Stimulated activated CD4-positive, alpha-beta T cell treated with anti-CD3 and anti-CD28 coated beads, Interleukin-12 subunit alpha, Interleukin-12 subunit beta, amount 100 ng/mL, for 48 hours (primary cell): ENCODE measurements at places on chromosomes 11 and 22.

GRCh38 chr11:112113539-112114457 is 27.1 kb downstream of the SDHD start:
- DNase-seq: no peak

GRCh38 chr11:121967131-121967704 is 148.8 kb downstream of the BLID start:
- DNase-seq: no peak

- no peak for DNase-seq
Observed at GRCh38 chr11:69058511-69059270, 10.0 kb downstream of the TPCN2 start.

DNA sequence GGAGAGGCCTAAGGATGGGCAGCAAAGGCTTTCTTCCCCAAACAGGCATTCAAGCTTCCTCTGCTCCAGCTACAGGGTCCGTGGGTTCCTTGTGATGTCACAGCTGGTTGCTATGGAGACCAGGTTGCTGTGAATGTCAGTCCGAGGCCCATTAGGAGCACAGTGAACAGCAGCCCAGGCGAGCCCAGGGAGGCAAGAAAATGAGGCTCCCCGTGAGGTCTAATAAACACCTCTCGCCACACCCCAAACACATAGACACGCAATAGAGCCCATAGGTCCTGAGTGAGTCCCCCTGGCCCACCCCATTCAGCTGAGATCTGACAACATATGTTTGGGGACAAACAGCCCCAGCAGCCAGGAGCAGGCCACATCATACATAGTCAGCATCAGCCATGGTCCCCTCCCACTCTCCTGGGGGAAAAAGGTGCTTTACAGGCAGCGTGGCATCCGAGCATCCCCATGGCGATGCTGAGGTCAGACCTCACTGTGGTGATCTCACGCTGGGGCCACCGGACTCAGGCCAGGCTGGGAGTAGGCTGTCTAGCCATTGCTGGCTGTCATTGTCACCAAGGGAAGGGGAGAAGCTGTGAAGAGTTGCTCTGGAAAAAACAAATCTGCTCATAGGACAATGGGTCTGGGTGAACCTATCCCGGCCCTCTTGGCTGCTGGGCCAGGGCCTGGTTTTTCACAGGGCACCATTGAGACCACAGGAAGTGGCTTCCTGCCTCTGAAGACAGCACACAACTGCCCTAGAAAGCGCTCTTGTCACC is 23.1 kb upstream of the TP53I11 start:
- no peak for DNase-seq

DNA sequence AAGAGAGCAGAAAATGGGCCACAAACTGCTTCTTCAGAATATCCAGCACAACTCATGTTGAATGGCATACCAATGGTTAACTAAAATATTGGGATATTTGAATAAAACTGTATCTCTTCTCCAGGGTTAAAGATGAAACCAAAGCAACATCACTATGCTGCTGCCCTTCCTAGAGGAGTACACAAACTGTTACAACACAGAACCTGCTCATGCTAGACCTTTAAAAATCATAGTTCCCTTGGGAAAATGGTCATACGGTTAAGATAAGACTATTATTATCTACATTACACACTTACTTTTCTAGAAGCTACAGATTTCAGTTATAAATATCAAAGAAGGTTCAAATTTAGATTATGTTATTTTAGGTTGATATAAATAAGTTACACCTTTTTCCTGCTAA is 78.6 kb upstream of the TP53AIP1 start:
- no peak for DNase-seq

DNA sequence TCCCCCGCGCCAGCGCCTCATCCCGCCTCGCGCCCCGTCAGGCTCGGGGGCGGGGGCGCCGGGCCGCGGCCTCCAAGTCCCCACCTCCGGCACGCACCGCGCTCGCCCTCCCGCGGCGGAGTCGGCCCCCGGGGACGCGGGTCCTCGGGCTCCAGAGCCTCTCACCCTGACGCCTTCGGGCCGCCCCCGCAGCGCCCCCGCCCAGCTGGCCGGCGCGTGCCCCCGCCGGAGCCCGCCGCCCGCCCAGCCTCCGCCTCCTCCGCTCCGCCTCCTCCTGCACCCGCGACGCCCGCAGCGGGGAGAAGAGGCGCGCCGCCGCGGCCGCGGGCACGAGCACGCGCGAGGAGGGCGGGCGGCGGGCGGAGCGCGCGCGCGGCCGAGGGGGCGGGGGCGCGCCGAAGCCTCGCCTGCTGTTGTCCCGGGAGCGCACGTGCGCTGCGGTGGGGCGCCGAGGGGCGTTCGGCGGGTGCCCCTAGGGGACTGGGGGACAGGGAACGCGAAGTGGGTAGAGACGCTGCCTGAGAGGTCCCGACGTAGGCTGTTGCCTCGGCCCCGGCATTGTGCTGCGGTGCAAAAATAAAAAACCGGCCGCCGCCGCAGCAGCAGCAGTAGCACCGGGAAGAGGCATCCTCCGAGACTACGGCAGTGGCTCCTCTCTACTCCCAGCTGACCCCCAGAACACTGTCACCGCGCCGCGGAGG is 87.4 kb upstream of the ARHGAP32 start:
- DNase-seq: peak; percentile 47

DNA sequence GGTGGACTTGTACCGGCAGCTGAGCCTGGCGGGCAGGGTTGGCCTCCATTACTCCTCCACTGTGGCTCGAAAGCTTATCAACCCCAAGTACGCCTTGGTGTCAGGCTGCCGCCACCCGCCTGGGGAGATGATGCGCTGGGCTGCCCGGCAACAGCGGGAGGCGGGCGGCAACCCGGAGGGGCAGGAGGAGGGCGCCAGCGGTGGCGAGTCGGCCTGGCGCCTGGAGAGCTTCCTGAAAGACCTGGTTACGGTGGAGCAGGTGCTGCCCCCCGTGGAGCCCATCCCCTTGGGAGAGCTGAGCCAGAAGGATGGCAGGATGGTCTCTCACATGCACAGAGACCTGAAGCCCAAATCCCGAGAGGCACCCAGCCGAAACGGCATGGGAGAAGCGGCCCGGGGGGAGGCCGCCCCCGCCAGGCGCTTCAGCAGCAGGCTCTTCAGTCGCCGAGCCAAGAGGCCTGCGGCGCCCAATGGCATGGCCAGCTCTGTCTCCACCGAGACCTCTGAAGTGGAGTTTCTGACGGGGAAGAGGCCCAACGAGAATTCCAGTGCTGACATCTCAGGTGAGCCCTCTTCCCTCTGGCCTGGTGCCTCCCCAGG is 26.7 kb downstream of the FAM83F start:
- no peak for DNase-seq

DNA sequence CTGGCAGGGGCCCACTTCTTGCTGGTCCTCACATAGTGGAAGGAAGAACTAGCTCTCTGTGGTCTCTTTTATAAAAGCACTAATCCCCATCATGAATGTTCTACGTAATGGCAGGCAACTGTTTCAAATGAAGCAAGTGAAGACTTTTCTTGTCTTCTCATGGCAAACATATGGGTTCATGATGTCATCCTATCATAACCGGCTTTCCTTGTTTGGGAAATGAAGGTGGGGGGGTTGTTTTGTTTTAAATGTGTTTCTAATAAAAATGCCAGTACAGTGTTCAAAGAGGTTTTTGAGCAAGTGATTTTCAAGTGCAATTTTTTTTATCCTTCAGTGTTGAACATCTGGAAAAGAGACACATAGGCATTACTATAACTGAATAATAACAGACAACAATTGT is 33.4 kb downstream of the REXO2 start:
- no peak for DNase-seq

DNA sequence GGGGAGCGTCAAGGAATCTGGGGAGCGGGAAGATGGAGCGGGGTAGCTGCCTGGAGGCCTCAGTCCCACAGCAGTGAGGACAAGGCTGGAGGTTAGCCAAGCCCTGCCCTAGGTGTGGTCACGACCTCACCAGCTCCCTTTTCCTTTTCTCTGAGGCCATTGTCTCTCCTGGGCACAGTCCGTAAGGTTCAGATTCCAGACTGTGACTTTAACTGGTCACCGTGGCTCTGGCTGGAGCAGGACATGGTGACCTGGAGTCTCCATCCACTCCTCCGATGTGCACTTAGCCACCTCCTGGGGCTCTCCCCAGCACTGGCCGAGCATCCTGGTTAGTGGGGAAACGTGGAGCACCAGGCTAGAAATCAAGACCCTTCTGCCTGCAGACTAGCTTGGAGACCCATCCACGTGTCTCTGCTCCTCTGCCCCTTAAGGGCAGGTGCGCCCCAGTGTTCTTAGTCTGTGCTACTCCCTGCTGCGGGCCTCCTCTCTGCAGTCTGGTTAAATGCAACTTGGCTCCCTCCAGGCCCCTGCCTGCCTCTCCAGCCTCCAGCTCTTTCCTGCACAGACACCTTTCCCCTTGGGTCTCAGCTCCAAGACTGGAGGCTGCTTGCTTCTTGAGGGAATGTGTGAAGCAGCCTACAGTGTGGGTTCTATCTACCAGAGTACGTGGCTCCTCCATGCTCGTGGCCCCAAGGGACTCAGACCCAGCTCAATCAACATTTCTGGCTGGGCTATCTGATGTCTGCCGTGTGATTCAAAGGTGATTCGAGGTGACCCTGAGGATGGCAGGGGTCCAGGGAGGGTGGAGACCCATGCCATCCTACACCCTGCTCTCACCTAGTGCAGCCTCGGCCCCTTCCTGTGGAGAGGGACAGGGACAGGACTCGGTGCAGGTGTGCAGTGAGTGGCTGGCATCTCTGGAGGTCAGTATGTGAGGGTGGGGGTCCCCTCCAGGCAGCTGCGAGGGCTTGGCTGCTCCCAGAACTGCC is 5.2 kb downstream of the SLC25A1 start:
- no peak for DNase-seq

GRCh38 chr22:43066844-43067385 is 22.3 kb downstream of the TTLL1 start:
- DNase-seq: no peak

- DNase-seq: no peak
Observed at GRCh38 chr11:87529486-87529885, 491.8 kb downstream of the TMEM135 start.

DNA sequence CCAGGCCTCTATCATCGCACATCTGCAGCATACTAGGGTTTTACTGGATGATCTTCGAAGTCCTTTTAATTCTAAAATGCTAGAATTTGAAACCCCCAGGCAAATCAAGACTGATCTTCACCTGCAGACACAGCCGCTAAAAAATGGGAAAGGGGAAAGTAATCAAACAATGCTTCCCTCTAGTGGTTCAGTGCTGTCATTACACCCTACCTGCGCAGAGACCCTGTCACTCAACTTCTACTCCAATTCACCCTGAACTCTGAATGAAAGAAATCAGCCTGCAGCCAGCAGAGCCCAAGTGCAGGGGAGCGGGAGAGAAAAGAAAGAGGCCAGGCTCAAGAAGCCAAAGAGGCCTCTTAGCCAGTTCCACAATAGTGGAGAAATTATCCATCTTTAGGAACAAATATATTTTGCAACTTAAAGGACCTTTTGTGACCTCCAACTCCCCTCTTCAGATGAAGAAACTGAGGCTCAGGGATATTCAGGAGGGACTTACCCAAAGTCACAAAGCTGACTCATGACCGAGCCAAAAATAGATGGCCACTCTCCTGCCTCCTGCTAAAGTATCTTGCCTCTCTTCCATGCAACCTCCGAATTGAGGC is 33.0 kb downstream of the SERGEF start:
- no peak for DNase-seq

GRCh38 chr11:69079661-69080256 is 31.0 kb downstream of the TPCN2 start:
- no peak for DNase-seq

- DNase-seq: no peak
Observed at GRCh38 chr11:17538054-17538453, 6.2 kb downstream of the USH1C start.

GRCh38 chr22:46213052-46213451 is 37.0 kb downstream of the CDPF1 start:
- DNase-seq: no peak

DNA sequence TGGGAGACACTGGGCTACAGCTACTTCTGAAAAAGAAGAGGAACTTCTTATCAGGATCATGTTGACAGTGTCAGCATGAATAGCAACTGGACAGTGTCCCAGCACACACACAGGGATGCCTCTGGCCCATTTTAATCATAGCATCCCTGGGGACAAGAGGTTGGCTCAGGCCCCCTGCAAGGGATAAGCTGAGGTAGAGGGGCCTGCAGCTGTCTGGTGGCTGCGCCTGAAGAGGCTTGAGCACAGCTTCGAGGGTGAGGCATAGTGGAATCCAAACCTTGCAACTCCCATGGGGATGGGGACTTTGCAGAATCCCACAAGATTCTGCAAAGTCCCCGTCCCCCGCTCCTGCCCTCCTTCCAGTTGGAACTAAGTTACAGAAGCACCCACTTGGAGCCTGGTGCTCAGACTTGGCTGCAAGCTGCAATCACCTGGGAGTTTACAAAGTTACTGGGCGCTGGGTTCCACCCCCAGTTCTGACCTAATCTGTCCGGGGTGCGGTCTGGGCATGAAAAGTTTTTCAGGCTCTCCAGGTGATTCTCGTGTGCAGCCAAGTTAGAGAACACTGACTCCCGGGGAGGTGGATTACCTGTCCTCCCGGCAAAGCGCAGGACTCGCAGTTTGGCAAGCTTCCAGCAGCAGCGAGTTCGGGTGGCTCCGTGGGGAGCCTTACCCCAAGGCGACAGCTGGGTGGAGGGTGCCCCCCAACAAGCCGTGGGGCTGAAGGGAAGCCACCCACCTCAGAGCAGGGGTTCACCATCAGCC is 16.0 kb upstream of the LINC01488 start:
- DNase-seq: no peak

DNA sequence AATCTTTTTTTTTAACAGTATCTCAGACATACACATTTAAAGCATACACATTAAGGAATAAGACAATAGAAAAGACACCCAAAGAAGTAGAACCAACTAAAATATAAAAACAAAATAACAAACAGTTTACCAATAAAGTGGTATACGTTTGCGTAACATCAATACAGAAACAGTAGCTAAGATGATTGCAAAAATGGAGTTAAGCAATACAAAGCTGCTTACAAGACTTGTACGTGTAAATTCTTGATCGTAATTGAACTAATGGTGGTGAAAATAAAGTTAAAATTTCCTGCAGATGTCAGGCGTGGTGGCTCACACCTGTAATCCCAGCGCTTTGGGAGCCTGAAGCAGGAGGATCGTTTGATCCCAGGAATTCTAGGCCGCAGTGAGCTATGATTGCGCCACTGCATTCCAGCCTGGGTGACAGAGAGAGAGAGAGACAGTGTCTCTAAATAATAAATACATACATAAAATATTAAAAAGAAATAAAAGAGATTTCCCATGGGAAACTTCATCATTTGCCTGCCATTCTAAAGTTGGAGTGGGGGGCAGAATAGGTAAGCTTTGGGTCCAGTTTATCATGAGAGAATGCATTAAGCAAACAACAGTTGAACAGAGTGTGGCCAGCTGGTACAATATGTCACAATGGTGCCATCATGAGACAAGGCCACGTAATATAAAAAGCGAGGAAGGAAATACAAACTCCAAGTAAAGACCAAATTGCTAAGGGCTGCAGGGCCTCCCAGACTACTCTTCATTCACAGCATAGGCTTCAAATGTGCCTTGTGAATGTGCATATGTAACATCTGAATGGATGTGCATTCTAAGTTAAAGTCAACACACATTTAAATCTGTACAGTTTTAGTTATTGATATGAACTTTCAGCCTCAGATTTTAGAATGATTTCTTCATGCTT is 38.9 kb upstream of the EED start:
- DNase-seq: no peak

GRCh38 chr22:50281957-50282356 is 11.8 kb upstream of the MAPK11 start:
- DNase-seq: no peak
